ENCODE measurements at places on chromosomes 2 and 18.

GRCh38 chr18:2845172-2845571 is 1.6 kb upstream of the EMILIN2 start:
- DNase-seq: no peak

DNA sequence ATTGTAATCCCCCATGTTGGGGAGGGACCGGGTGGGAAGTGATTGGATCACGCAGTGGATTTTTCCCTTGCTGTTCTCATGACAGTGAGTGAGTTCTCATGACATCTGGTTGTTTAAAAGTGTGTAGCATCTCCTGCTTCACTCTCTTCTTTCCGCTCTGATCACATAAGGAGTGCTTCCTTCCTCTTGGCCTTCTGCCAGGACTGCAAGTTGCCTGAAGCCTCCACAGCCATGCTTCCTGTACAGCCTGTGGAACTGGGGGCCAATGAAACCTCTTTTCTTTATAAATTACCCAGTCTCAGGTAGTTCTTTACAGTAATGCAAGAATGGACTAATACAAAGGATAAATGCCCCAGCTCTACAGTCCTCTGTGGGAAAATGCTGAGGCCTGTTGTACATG is 437.5 kb upstream of the NXPH2 start:
- no peak for DNase-seq

DNA sequence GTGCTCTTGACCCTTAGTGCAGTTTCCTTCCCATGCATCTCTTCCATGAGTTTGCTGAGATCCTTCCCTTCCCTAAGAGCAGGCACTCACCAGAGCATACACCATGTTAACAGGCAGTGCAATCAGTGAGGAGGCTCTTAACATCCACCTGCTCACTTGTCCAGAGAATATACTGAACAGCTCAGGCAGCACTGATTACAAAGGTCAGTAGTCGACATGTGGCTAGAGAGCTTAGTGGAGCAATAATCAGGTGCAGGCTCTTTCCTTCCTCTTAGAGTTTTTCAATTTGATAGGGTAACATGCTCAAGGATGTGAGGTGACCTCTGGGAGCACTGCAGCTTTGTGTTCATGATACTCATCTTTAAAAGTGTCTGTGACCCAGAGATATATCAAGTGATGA is 144.1 kb upstream of the SETBP1 start:
- no peak for DNase-seq

DNA sequence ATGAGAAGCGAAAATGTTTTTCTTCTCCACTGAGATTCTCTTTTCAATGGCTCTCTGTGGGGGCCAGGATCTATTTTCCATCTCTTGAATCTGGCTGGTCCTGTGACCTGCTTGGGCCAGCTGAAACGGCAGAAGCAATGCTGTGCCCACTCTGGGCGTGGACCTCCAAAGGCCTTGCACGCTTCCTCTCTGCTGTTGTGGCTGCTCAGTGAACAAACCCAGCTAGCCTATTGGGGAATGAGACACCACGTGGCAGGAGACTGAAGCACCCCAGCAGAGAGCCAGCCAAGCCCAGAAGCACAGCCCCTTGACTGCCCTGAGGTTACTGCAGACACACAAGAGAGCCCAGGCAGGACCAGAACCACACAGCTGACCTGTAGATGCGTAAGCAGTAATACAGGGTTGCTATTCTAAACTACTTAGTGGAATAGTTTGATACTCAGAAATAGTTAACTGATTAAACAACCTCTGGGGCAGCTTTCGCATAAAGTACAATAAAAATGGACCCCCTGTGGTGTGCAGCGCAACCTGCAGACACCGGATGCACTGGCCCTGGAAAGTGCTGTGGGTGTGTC is 221.7 kb upstream of the SH3BP4 start:
- no peak for DNase-seq

GRCh38 chr2:205681401-205682238 is 681 bp upstream of the NRP2 start:
- DNase-seq: no peak

GRCh38 chr2:180980943-180981911 is 822 bp downstream of the UBE2E3 start:
- peak; percentile 19 for DNase-seq

DNA sequence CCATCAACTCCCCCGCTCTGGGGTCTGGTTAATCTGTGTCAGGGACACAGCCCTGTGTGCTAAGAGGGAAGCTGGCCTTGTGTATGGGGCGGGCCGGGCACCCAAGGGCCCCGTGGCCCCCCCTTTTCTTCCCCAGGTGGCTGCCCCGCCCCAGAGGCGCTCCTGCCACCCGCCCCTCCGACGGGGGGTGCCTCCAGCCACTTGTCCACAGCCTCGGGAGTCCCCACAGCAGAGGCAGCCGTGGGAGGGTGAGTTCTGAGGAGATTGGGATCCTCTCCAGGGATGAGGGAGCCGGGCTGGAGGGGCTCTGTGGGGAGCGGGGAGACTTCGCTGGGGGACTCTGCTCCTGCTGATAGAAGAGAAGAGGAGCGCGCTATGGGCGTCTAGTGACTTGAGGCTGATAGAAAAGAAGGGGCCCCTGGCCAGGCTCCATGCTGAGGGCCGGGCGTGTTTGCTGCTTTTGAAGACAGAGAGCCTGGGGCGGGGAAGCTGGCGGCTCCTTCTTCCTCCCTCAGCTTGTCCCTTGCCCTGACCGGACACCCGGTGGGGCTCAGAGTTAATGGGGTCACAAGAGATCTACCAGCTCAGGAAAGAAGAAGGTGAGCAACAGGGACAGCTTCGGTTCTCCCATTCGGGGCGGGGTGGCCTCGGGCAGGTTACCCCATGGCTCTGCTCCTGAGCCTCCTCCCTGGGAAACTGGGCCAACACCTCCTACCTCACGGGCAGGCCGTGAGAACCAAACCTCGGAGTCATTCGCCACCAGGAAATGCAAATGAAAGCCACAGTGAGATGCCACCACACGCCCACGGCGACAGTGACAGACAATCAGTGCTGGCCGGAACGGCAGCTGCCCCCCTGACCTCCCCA is 89.4 kb upstream of the TAF1B start:
- peak; percentile 41 for DNase-seq

DNA sequence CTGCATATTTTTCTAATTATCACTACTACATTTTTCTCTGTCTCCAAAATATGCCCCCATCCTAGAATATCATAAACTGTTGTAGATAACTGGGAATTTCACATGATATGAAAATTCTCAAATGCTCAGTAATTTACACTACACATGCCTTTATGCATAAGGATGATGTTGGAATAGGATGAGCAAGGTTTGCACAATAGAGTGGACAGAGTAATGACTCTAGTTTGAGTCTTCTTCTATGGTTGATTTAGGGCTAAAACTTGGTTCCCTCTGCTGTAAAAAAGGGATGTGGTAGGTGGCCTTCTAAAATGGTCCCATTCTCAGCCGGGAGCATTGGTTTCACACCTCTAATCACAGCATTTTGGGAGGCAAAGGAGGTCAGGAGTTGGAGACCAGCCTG is 129.9 kb downstream of the BCL11A start:
- no peak for DNase-seq

- no peak for DNase-seq
These were observed 31.6 kb downstream of the EPB41L3 start for GRCh38 chr18:5512176-5512575.

DNA sequence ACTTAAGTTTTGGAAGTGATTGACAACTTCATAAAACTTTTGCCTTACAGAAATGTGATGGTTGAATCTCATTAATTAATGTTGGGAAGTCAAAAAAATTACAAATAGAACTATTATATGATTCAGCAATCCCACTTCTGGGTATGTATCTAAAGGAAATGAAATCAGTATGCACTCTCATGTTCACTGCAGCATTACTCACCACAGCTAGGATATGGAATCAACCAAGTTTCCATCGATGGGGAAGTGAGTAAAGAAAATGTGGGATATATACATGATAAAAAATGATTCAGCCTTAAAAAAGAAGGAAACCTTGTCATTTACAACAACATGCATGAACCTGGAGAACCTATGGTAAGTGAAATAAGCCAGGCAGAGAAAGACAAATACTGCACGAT is 112.4 kb upstream of the WDR75 start:
- no peak for DNase-seq

DNA sequence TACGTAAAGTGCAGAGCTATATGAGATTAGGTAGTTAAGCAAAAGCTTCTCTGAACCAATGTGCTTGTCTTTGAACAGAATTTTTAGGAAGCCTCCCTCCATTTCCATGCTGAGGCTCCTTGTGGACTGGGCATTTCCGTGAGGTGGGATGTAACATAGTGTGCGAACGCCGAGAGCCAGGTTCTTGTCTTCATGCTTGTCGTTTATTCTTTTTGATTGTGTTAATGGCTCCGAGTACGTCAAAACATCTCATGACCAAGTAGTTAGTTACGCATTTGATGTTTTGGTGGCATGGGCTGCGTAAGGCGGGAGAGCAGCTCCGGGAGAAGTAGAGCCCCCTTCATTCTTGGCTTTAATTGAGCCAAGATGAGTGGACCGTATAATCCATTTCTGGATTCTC is 32.9 kb downstream of the DGKD start:
- DNase-seq: no peak

GRCh38 chr2:84875213-84875560 is 5.7 kb downstream of the TRABD2A start:
- no peak for DNase-seq

DNA sequence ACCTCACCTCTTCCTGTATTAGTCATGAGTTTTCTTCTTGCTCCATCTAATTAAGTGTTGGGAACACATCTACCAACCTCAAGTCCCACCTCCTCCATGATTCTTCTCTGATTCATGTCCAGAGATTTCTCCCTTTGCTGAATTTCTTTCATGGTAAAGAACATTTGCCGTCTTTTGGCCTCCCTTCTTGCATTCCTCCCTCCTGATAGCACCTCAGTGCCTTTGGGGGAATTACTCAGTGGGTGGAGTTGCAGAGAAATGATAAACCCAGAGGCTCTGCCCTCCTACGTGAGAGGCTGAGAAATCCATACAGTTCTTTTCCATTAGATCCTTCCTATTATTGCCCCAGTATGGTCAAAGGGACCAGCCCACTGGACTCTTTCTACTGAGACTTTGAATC is 651.9 kb downstream of the SLC4A3 start:
- DNase-seq: no peak

- DNase-seq: no peak
These were observed 690.5 kb downstream of the ADCYAP1 start for GRCh38 chr18:1595195-1595594.

DNA sequence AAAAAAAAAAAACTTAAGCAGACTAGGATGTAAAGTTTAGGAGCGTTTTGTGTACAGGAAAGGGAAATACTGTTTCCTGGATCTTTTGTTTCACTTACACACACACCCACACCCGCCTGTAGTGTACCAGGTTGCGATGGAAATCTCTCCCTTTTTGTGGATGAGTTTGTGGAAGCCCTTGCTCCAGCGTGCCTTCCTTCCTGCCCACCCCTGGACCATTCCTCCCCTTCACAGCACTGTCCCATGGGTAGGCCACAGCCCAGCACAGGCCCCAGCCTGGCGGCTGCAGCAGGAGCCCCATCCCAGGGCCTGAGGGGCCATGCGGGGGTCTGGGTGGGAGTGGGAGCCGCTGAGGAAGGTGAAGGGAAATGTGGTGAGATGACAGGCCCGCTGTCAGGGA is 15.1 kb downstream of the MALL start:
- no peak for DNase-seq

GRCh38 chr2:173978447-173978846 is 13.3 kb upstream of the SP3 start:
- DNase-seq: no peak

DNA sequence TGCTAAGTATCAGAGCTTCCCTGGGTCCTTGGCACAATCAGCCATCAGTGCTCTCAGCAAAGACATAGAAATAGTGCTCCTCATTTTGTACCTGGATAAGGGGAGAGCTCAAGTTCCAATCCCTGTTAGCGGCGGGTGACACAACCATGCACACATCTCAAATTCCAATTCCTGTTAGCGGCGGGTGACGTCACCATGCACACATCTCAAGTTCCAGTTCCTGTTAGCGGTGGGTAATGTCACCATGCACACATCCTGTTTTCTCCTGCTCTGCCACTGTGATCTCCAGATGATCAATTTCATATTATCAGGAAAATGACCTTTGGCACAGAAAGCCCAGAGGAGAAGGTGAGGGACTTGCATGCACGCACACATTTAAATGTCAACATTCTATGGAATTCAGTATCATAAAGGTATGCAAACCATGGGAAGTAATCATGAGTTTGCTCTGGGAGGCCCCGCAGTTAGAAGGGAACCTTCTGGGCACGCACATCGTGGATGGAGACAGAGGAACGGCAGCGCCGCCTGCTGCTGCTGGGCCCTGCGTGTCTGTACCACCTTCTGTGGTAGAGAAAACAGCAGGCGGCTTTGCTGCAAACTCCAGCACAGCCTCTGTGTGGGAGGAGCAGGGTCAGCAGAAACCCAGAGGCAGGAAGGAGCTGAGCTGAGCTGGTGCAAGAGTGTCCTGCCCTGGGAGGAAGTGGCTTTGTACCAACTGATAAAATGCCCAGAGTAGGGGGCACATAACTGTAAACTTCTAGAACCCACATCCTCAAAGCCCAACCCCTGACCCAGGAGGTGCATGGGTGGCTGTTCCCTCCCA is 77.8 kb downstream of the MBP start:
- peak; percentile 84 for DNase-seq

- no peak for DNase-seq
These were observed 34.2 kb downstream of the RAB10 start for GRCh38 chr2:26067980-26068507.

- no peak for DNase-seq
These were observed 94.4 kb upstream of the SIX2 start for GRCh38 chr2:45103351-45104345.

GRCh38 chr2:166961933-166962332 is 73.7 kb downstream of the XIRP2 start:
- no peak for DNase-seq

DNA sequence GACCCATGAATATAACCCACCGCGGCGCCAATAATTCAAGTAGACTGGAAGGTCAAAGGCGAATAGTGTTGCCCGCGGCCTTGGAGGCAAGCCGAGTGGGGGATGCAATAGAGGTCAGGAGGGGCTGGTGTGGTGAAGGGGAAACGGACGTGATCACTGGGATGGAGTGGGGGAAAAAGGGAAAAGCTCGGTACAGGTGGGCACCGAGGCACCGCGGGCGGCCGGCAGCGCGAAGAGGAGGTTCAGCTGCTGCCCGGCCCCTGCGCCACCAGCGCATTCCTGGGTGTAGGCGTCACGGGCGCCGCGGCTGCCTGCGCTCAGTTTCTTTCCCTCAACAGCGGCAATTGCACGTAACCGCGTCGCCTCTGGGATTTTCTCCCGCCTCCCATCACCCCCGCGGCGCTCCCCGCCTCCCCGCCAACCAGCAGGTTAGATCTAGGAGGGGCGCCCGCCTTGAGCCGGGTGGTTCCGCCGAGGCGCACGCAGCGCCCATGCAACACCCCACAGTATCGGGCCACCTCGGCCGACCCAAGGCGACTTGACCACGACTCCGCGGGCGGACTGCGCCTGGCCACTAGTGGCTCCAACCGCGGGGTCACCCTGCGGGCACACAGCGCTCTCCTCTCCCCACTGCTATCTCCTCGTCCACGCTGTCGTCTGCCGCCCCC is 1.5 kb downstream of the RND3 start:
- DNase-seq: no peak

Data from central memory CD4-positive, alpha-beta T cell (primary cell).